Stimulated activated CD4-positive, alpha-beta T cell treated with anti-CD3 and anti-CD28 coated beads, Interleukin-4, amount 100 ng/mL, for 1 hour (primary cell): ENCODE measurements at places on chromosomes 2 and 18.

- DNase-seq: no peak
These were observed 3.8 kb upstream of the GATA6 start for GRCh38 chr18:22165603-22166068.

DNA sequence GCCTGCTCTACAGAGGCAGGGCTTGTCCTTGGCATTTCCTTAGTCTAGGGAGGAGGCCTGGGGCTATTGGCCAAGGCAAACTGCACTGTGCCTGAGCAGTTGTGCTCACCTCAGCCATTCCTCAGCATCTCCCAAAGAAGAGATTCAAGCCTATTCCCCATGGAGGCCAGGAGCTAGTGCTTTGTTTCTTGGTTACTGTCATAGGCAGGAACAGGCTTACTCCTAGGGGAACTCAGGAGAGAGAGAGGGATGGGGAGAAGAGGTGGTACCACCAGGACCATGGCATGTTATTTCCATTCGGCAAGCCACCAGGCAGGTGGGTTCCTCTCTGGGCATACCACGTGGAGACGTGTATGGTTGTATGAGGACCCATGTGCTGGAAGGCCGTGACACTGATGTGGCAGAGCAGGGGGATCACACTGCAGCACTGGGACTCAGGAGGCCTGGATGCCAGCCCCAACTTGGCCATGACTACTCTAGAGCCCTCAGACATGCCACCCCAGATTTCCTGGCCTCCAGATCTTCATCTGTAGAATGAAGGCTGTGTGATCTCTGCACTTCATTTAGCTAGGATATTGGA lies 233.7 kb downstream of the LOXHD1 start:
- DNase-seq: no peak

DNA sequence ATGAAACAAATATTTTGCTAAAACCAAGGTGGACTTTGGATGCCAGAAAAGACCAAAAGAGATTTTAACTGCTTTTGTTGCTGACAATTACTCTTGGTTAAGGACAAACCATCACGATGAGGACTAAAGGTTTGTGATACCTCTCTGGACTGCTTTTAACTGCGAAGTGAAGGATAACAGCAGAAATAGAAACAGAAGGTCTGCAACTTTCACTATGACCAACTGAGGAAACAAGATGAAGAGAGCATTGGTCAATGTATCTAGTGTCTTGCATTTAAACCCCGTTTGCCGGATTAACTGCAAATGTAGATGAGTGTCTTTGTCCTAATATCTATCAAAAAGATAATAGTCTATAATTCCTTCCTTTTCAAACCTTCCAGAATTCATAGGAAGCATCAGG lies 541.7 kb downstream of the ERBB4 start:
- DNase-seq: no peak

DNA sequence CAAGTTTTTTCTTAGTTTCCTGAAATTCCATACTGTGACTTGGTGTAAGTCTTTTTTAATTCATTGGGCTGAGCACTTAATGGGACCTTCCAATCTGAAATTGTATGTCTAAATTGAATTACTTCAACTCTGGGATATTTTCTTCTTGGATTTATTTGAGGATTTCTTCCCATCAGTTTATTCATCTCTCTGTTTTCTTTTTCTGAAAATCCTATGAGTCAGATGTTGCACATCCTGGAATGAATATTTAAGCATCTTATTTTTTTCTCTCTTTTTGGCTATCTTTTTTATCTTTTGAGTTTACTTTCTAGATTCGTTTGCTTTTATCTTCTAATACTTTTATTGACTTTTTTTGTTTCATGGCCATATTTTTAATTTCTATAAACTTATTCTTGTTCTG lies 55.4 kb upstream of the ACYP2 start:
- no peak for DNase-seq

DNA sequence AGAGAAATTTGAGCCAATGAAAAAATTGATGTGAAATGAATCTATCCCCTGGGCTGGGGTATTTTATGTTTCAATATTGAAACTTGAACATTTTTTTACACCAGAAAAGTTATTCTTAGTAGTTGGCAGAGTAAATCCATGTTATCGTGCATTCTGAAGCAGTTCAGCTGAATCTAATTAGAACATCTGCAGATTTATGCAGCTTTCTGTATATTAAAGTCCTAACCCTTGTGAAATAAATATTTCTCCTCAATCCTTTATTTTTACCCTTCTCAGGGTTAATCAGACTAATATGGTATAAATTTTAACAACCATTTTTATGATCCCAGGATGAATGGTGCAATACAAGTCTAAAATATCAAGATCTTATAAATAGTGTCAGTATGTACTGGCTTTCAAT lies 69.5 kb downstream of the CDH20 start:
- DNase-seq: no peak

DNA sequence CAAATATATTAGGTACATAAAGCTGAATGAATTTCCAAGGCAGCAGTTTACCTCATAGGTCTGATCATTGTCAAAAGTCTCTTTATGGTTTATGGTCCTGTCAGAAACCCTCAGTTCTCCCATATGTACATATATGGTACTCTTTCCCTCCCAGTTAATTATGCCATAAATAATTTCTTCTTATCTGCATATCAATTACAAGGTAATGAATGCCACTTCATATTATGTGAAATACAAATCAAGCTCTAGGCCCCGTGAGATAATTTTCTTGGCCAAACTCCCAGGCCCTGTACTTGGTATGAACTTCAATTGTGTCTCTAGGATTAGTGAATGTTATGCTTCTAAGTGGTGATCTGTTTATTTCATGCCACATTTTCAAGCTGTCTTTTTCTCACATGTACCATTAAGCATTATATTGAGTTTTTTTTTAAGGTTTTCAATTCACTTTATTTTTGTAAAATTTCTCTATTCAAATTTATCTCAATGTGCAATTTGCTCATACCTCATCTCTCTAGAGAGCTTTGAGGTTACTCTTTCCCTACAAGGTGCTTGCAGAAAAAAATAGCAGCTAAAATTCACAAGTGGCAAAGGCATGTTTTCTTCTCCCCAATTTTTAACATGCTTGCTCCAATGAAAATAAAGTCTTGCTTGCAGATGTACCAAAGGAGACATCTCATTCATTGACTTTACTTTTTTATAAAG lies 430.6 kb upstream of the VRK2 start:
- no peak for DNase-seq

GRCh38 chr2:102652126-102652525 lies 32.8 kb downstream of the SLC9A2 start:
- DNase-seq: no peak

DNA sequence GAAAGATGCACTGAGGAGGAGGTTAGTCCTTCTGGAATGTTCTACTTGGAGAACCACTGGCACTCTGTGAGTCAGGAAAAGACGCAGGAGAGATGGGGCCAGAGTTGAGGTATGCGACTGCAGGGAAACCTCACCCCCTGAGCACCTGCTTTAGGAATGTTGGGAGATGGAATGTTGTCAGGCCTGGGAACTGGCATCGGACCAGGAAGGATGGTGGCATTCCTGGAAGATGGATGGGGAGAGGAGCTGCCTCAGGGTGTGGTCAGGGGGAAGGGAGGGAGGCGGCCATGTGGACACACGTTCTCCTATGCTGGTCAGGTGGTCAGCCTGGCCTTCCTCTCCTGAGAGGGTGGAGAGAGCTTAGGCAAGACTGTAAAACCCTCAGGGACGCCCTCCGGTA lies 146.3 kb downstream of the CELF4 start:
- no peak for DNase-seq

DNA sequence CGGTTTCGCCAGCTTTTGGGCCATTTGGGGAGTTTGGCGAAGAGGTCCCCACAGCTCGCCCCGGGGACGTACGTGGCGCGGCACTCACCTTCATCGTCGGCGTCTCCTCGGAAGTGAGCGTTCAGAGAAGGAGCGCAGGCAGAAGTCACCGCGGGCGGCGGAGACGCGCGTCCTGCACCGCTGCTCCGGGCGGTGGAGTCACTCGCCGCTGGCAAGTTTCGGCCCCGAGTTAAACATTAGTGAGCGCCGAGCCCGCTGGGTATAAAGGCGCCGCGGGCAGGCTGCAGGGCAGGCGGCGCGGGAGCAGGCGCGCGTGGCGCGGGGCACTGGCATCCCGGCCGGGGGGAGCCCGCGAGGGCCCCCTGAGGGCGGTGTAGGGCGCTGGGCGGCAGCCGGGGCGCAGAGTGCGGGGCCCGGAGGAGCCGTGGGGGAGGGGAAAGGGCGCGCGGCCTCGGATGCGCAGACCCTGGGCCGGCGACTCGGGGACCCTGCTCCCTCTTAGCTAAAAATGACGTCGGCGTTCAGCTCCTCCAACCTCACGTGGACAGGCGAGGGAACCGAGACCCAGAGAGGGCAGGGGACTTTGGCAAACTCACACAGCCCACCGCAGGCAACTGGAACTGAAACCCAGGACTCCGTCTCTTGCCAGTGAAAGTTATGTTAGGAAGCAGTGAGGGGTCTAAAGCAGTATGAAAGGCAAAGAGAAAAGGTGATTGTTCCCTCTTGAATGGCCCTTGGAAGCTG lies at the start of gene DPP4:
DPP4 (minus strand) TSS at position 328 of the 744 bp plus-strand sequence; CDS start at position 94, 234 bp downstream.
- DNase-seq: peak; percentile 56

GRCh38 chr2:78024996-78025395 lies 502.8 kb upstream of the LRRTM4 start:
- DNase-seq: no peak

DNA sequence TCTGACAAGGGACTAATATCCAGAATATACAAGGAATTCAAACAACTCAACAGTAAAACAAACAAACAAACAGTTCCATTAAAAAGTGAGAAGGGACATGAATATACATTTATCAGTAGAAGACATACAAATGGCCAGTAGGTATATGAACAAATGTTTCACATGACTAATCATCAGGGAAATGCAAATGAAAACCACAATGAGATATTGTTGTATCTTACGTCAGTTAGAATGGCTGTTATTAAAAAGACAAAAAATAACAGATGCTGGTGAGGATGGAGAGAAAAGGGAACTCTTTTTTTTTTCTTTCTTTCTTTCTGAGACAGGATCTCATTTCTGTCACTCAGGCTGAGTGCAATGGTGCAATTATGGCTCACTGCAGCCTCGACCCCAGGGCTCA lies 175.5 kb downstream of the CAMKMT start:
- no peak for DNase-seq

- DNase-seq: no peak
These were observed 89.6 kb downstream of the ITGB1BP1 start for GRCh38 chr2:9333591-9334171.

DNA sequence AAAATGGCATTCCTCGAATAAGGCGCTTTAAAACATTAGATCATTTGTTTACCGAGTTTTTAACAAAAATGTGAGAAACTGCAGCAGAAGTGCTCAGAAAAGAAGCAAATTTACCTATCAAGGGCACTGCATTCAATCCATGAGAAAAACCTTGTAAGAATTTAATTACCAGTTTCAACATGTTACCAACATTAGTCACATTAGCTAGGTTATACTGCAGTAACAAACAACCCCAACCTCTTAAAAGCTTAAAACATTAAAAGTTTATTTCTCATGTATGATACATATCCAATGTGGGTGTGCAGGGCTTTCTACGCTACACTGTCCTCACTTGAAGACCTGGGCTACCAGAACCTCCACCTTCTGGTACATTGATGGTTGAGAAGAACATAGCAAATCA lies 68.1 kb upstream of the CCBE1 start:
- no peak for DNase-seq

GRCh38 chr2:126674075-126674744 lies 18.3 kb downstream of the GYPC start:
- no peak for DNase-seq

GRCh38 chr2:23617167-23617810 lies 232.3 kb downstream of the KLHL29 start:
- no peak for DNase-seq

GRCh38 chr2:238380785-238381184 lies 45.9 kb upstream of the ASB1 start:
- no peak for DNase-seq

GRCh38 chr2:192379736-192380135 lies 185.0 kb upstream of the TMEFF2 start:
- DNase-seq: no peak

- no peak for DNase-seq
These were observed 103.9 kb downstream of the TTC32 start for GRCh38 chr2:19797871-19798270.

DNA sequence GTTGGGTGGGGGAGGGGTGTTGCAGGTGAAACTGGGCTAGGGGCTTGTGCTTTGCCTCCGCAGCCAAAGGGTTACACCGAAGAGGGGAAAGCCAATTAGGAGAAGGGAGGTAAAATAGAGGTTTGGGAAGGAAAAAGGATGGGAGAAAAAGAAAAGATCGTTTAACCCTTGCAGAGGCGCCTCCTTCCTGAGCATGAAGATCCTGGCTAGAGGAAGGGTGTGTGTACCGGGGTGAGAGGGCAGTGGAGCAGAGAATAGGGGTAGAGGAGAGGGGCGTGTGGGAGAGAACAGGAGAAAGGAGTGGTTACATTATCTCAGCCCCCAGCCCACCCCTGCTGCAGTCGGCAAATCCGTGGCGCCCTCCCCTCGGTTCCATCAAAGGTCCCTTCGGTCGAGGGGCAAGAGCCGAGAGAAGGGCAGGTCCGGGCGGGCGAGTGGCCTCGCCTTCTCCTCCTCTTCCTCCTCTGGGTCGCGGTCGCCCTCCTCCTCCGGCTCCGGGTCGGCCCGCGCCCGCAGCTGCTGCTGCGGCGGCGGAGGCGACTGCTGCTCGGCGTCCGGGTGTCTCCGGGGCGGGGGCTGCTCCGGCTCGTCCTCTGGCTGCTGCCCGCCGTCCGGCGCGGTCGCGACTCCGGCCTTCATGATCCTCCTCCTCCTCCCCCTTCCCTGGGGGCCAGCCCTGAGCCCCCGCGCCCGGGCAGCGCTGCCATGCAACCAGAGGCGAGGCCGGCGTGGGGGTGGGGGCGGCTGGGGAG lies 1.1 kb downstream of the MARCHF4 start:
- no peak for DNase-seq

DNA sequence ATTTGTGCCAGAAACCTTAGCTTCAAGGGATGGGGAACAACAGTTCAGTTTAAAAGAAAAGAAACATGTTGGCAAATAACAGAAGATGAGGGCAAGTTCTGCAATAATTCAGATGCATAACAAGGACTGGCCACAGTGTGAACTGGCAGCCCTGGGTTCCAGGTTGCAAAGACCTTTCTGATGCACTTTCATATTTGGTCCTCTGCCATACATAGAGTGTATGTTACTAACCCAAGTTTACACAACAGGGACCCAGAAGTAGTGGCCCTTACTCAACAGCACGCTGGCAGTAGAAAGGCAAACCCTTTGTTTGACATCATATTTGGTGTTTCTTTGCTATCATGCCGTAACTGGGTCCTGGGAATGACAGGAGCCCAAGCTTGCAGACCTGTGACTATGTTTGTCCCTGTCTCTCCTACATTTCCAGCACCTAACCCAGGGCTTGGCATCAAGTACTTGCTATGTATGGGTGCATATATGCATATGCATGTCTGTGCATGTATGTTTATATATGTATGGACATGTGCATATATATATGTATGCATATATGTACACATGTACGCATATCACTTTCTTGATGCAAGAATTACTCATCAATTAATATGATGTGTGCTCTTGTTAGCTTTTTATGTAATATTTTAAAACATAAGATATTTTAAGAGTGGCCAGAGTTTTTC lies 94.3 kb downstream of the MBP start:
- DNase-seq: no peak

DNA sequence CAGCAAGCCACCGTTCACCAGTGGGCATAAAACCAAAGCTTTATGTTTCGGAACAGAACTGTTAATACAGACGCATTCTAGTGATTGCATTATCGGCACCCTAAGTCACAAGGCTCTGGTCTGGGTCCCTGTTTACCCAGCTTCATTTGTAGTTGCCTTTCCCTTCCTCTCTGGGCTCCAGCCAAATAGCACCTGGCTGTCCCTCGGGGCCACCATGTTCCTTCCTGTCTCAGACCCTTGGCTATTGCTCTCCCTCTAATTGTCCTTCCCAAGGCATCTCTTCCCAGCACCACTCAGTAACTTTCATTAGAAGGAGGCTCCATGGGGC lies 75.3 kb downstream of the SDC1 start:
- no peak for DNase-seq

- no peak for DNase-seq
These were observed 49.5 kb downstream of the ACTR2 start for GRCh38 chr2:65277118-65277517.
